ENCODE measurements at places on chromosomes 7 and 10.

DNA sequence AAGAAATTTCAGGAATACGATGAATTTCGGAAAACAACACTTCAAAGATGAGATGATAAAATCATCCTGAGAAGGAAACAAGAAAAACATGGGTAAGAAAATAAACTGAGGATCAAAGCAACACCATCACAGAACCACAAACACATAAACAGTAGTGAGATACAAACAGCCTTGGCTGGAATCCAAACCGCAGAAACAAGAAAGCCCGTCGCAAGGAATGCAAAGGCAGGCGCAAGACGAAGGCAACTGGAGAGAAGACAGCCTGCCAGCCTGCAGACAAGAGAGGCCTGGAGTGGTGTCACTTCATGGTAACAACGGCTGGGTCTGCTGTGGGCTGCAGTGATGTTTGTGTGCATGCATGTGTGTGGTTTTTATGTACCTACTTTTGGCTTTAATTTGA is 61.8 kb upstream of the DRGX start:
- DNase-seq = no peak

DNA sequence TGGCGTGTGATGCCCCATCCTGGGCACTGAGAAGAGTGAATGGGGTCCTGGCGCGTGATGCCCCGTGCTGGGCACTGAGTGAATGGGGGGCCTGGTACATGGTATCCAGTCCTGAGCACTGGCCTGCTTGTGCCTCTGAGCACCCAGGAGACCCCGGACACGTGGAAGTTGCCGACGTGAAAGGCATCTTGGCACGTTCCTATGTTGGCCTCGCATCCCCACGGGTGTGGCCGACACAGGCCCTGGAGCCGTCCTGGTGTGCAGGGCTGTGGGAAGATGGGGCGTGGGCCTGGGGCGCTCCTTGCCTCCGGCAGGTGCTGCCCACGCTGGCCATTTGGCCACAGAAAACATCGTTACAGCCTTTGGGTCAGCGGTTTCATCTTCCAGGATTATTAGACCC is 35.5 kb downstream of the CFAP46 start:
- no peak for DNase-seq

DNA sequence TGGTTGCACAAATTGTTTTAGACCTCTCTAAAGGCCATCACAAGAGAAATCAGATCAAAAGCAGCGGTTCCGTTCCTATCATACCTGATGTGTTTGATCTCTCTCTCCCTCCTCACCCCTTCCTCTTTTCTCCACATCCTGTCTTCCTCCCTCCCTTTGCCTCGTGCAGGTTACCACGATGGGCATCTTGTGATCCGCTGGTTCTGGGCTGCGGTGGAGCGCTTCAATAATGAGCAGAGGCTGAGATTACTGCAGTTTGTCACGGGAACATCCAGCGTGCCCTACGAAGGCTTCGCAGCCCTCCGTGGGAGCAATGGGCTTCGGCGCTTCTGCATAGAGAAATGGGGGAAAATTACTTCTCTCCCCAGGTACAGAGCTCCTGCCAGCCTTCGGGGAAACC is 28.5 kb upstream of the STK17A start:
- DNase-seq = no peak

DNA sequence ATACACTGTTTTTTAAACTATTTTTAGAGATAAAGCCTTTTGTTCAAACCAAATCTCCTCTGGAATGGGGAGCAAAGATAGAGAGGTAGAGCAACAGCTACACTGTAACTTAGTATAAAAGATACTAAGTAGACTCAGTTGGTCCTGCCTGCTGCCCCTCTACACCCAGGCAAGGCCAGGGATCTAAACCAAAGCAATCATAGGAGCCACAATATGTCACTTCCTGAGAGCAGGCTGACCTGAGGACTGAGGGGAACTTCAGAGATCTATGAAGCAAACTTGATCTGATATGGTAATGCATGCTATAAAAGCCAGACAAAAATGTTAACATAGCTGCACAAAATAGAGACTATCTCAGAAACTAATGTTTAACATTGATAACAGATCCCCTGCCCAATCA is 7.0 kb upstream of the TRDMT1 start:
- DNase-seq = no peak

DNA sequence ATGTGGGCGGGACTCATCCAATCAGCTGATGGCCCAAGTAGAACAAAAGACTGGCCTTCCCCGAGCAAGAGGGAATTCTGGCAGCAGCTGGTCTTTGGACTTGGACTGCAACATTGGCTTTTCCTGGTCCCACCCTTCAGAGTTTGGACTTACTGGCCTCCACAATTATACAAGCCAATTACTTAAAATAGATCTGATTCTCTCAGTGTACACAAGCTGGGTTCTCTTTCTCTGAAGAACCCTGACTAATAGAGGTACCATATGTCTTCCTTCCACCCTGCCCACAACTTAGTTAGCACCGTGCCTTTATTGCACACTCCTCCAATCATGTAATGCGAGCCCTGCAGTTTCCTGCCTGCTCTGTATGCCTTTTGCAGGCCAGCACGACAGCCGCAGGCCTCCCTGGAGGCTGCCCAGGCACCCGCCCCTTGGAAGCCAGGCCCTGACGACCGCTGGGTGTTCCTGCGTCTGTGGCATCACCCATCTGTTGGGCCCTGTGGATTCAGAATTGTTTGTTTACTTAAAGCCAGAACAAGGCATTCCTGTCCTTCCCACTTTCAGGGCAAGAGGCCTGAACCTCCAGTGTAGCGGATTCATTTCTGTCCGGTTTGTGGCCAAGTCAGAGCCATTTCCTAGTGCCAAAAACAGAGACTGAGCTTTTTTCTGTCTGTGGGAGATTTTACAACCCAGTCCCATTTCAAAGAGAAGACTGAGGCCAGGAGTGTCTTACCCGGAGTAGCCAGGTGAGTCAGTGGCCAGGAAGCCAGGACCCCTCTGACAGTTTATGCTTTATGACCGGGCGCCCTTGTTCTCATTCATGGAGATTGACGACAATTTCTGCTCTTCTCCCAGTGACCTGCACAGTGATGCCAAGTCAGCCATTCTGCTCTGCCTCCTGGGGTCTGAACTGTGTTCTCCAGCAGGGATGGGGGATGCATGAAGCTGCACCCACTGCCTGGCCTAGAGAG is 968 bp upstream of the INMT start:
- no peak for DNase-seq

- no peak for DNase-seq
These were observed 8.0 kb downstream of the DPYSL4 start for GRCh38 chr10:132194726-132195125.

DNA sequence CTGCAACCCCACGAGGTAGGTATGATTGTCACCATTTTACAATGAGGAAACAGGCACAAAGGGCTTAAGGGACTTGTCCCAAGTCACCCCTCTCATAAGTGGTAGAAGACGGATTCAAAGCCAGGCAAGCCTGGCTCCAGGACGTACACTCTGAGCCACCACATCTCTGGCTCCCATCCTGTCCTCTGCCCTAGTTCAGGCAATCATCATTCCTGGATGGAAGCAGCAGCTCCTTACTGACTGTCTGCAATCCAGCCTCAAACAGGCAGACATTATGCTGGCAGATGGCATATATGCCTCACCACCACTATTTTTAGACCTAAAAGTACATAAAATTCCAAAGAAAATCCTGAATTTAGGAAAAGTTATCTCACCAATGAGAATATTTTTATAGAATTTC is 100.7 kb downstream of the USP6NL start:
- no peak for DNase-seq

- DNase-seq = no peak
These were observed 73.9 kb downstream of the CELF2 start for GRCh38 chr10:11091517-11092102.

Measured in RCC 7860 (cell line).